CD4-positive, alpha-beta T cell treated with Interleukin-17A for 4 hours (primary cell): ENCODE measurements at places on chromosomes 11 and 22.

DNA sequence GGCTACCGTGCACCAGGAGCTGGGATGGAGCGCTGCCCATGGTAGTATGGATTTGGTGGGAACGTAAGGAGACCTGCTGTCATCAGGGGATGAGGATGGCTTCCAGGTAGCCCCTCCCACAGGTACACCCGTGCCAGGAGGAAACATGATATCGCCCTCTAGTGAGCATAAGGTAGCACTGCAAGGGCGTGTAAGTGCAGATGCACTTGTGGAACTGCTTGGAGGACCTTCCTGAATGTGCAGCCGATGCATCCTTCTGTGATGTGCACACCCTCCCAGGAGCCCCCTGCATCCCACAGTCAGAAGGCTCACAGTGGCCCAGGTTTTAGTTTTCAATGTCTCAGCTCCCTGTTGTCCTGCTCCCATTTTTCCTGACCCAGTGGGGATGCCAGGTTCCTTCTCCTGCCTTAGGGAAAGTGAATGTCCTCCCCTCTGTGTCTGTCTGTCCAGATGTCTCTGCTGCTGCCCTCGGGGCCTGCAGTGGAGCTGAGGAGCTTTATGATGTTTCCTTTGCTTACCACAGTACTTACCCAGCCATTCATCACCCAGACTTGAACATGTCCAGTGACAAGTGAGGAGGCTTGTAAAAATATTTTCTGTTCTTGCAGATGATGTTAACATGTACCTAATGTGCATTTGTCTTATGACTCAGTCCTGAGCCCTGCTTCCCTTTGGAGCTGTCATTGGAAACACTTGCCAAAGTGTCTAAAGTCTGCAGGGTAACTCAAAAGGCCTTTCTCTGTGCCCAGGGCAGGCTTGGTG lies 49.2 kb downstream of the DBX1 start:
- peak; percentile 40 for DNase-seq

- no peak for DNase-seq
These were observed 18.0 kb upstream of the RAB38 start for GRCh38 chr11:88193278-88193677.

- DNase-seq = no peak
These were observed 55.2 kb upstream of the BARX2 start for GRCh38 chr11:129320494-129320893.

- DNase-seq = no peak
These were observed 194.3 kb upstream of the BDNF start for GRCh38 chr11:27894552-27894951.

- no peak for DNase-seq
These were observed 25.1 kb downstream of the ADAMTS8 start for GRCh38 chr11:130403271-130403804.

GRCh38 chr11:82854242-82854641 lies 46.0 kb downstream of the PRCP start:
- no peak for DNase-seq
